ENCODE measurements at places on chromosomes 1 and 21. TPM values are rescaled to one million over a fixed set of nuclear protein-coding genes. Genes with fewer than 3 reads are reported as not detected.

DNA sequence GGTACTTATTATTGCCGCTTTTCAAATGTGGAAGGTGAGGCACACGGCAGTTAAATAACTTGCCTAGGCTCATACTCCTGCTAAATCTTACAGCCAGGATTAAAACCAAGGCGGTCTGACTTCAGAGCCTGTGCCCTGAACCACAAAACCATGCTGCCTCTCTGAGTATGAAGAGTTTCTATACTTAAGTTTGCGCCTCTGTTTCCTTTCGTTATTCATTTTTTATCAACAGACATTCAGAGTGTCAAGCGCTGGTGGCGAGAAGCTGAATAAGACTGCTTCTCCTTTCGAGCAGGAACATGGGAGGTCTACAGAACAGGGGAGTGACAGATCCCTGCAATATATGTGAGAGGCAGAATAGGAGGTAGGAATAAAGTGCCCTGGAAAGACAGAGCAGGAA lies 96.0 kb upstream of the DUSP10 start:
- peak; percentile 32 for DNase-seq

DNA sequence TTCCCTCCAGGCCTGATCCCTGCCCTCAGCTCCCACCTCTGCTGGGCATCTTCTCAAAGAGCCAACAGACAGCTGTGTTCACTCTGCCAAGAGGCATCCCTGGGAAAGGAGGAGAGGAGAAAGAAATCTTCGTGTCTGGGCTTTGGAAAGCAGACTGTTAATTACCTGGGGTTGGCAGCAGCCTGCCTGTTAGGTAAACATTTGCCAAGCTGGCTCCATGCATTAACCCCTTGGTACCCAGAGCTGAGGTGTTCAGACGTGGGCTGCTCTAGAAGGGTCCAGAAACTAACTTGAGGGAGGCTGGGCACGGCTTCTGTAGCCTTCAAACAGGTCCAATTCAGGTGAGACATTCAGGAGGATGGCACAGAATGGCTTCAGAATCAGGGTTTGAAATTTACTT lies 8.7 kb upstream of the EXTL1 start:
- DNase-seq = no peak

DNA sequence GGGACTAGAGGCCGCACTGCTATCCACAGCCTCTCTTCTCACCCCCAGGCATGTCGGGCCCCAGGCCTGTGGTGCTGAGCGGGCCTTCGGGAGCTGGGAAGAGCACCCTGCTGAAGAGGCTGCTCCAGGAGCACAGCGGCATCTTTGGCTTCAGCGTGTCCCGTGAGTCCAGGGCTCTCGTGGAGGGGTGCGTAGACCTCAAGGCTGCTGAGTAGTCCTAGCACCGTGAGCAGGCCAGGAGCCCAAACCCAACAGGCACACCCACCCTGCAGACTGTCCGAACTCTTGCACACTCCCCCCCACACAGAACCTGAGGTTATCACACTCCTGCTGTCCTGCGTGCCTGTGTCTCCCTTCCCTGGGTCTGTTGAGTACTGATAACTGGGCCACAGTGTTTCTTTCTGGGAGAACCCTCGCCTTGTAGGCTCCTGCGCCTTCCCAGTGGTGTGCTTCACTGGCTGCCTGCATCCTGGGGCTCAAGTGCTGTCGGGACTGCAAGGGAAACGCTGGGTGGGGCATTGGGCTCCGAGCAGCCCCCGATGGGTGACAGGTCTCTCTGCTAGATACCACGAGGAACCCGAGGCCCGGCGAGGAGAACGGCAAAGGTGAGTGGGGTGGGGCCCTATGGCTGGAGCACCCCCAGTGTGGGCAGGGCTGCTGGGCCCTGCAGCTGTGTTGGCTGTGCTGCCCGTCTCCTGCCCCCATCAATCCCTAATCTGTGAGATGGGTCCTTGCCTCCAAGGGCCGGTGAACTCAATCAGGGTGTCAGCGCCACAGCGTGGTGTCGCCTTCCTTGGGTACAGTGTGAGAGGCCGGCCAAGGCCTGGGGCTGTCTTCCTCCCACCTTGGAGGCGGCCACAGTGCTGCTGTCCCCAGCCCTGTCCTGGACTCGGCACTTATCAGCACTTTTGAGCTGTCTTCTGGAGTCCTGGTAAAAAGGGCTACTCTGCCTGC lies 4.0 kb upstream of the GJC2 start:
- DNase-seq = no peak

GRCh38 chr1:27515626-27516025 lies 25.7 kb upstream of the WASF2 start:
- no peak for DNase-seq

Gene GJB3
- total RNA-seq = not detected

Gene RHD
- total RNA-seq = not detected

Gene CD1B
- not detected for total RNA-seq

Gene RC3H1
- total RNA-seq = 30.4 TPM
